ENCODE measurements at places on chromosomes 2 and 18.

DNA sequence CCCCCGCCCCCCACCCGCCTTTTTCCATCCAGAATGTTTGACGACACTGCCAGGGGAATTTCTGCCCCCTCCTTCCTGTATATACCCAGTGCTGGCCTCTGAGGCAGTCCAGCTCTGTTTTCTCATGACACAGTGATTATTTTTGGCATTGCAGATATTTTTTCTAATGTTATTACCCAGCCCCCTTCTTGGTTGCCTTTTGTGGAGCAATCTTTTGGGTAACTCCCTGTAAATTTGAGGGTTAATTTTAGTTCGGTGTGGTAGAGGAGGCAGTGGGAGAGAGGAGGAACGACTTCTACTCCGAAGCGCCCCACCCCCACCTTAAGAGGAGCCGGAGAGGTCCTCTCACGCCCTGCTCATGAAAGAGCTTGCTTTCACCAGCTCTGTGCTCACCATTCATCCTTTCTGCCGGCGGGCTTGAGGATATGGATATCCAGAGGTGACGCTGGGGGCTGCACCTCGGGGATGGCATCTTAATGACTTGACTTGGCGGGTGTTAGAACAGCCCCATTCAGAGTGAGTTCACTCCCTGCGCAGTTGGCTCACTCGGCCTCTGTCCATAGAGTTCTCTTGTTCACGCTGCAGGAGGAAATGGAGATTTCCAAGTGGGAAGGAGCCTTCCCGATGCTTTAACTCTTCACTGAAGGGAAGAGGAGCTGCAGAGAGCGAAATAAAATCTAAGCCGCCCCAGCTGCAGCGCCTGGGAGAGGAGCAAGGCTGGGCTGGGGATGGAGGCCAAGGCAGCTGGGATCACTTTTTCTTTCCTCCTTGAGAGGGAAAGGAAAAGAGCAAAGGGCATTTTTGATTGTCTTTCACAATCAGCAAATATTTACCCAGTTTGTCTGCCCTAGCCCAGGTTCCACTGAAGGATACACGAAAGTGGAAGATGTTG lies 38.4 kb downstream of the EPAS1 start:
- peak; percentile 61 for DNase-seq

DNA sequence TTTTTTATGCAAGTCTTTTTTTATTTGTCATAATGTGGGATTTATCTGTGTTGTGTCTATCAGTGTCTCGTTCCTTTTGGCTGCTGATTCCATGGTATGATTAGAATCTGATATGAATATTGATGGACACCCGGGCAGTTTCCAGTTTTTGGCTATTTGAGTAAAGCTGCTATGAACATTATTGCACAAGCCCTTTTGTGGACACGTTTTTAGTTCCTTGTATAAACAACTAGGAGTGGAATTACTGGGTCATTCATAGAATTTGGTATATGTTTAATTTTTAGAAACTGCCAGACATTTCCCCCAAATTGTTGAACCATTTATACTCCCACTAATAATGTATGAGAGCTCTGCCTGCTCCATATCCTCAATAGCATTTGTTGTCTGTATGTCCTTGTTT lies 26.6 kb downstream of the HK2 start:
- no peak for DNase-seq

GRCh38 chr18:61543518-61543917 lies 210.3 kb downstream of the CDH20 start:
- DNase-seq: no peak

DNA sequence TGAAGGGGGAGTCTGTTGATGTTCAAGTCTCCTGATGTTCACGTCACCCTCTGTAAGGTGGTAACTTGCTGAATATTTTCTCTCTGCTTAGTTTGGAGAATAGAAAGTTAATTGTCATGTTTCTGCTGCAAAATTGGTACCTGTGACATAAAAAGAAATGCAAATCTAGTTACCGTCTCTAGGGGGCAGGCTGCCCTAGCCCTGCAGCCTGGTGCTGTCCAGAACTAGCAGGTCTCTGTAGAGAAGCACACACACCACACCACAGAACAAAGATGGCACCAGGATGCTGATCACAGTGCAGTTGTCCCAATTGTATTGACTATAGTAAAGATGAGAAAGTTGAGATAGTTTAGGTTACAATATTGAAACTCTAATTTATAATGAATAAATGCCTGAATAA lies 47.0 kb downstream of the SLC9A4 start:
- DNase-seq: no peak

GRCh38 chr2:136394136-136395060 lies 276.4 kb upstream of the CXCR4 start:
- no peak for DNase-seq

DNA sequence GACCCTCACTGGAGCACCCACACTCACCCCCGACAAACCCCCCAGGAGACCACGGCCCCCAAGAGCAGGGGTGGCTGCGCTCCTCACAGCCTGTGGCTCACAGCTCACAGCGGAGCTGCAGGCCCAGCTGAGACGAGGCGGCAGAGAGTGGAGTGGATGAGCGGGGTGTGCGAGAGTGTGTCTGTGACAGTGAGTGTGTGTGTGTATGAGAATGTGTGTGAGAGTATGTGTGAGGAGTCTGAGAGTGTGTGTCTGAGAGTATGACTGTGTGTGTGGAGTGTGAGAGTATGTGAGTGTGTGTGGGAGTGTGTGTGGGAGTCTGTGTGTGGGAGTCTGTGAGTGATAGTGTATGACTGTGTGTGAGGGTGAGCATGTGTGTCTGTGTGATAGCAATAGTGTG lies 55.3 kb upstream of the ID2 start:
- no peak for DNase-seq
